T-helper 9 cell (primary cell): ENCODE measurements at places on chromosomes 7 and 10.

DNA sequence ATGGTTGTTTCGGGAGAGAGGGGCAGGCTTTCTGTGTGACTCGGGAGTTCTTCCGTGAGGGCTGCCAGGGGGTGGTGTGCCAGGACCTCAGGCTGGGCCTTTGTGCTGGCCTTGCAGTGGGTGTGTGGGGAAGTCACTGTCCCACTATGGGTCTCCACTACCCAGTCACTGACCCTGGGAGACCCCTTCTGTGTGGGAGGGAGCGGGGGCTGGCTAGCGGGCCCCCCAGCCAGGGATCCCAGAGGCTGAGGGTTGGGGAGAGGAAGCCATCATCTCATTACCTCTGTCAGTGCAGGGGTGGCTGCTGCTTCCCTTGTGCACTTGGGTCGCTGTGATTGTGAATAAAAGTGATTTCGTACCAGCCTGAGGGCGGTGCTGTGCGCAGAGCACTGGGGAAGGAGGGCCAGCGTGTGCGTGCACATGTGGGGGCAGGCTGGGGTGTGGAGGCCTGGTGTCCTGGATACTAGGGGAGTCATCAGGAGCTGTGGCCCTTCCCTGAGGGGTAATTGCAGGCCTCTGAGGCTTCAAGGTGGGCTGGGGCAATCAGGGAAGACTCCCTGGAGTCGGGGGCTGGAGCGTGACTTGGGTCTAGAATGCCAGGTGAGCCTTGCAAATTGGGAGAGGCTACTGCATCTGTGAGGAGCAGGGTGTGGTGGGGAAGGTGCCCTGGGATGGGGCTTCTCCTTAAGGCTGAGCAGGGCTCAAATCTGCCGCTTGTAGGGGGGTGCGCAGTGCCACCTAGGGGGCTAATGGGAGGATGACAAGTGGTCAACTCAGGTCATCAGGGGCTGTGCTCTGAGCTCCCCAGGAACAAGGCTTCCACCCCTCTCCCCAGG lies 98.9 kb downstream of the NEURL1 start:
- no peak for DNase-seq

DNA sequence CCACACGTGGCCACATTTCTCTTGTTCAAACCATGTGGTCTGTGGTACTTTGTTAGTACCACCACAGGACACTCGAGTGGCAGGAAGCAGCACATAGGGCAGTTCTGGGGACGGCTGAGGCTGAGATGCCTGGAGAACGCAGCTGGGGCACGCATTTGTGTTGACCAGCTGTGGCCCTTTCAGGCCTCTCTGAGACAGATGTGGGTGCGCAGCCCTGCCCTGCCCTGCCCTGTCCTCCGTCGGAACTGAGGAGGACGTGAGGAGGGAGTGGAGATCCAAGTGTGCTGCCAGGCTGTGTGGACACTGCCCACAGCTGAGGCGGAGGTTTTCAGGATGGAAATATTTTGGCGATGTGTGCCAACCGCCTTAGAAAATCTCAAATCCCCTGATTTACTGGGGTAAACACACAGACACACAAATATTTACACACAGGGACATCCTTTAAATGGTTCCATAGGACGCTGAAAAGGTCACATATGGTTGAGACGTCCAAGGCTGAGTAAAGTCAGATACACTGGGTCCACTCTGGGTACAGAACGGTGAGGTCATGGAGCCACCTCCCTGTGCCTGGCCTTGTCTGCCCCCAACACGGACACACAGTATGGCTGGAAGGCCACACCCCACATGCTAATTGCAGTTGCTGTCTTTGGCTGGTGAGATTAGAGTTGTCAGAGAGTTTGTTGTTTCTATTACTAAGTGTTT lies 14.8 kb downstream of the BHLHA15 start:
- DNase-seq: no peak

DNA sequence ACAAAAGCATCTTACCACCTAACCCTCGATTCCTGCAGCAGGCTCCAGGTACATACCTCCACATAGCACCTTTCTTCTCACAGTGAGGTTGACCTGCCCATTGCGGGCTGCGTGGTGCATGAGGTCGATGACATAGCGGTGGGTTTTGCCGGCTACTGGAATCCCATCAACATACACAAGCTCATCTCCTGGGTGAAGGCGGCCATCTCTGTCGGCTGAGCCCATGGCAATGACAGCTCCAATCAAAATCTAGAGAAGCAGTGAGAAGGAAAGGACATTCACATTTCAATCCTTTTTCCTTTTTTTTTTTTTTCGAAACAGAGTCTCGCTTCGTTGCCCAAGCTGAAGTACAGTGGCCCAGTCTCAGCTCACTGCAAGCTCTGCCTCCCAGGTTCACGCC lies 369.3 kb downstream of the PHTF2 start:
- no peak for DNase-seq

GRCh38 chr7:128928159-128928813 lies 9.4 kb upstream of the IRF5 start:
- DNase-seq: no peak

DNA sequence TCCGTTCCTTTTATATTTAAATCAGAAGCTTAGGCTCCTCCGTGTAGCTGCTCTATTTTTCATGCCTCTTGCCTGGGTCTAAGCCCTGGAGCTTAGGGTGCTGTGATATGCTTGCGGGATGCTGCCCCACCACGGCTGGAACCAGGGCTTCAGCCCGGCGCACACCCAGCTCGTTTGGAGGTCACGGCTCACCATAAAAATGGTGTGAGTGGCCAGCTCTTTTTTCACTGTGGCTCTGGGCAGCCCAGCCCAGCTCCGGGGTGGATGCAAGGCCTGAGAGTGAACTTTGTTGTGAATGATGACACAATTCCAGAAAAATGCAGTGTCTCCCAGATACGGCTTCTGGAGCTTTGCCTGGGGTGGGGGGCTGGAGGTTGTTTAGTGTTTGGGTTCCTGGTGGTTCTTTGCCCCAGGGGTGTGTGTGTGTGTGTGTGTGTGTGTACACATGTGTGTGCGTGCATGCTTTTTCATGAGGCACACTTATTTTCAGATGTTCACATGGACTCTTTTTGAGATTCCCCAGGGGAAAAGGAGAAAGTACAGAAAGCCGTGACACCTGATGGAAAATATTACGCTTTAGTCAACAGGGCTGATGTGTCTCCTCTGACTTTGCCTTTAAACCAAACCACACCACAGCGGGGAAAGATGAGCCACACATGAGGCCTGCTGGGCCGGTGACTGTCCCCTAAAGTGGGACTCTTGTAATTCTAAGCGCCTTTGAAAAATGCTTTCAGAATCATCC lies 46.2 kb downstream of the GRK5 start:
- no peak for DNase-seq

DNA sequence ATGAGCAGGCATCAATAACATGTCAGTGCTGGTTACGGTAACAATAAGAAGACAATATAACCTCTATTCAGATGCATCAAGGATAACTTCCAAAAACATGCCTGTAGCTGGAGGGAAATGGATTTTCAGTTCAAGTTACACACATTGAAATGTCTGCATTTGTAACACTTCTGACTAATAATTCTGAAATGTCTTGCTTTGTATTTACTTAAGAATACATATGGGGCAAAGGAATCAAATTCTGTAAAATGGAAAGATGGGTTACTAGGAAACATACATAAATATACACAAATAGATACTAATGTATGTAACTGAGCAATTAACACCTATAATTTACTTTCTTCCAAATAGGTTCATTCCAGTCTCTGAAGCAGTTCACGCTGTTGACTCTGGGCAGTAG lies 18.6 kb upstream of the MTPN start:
- DNase-seq: no peak

- DNase-seq: no peak
These were observed 277.4 kb downstream of the PARD3 start for GRCh38 chr10:34537629-34538231.

DNA sequence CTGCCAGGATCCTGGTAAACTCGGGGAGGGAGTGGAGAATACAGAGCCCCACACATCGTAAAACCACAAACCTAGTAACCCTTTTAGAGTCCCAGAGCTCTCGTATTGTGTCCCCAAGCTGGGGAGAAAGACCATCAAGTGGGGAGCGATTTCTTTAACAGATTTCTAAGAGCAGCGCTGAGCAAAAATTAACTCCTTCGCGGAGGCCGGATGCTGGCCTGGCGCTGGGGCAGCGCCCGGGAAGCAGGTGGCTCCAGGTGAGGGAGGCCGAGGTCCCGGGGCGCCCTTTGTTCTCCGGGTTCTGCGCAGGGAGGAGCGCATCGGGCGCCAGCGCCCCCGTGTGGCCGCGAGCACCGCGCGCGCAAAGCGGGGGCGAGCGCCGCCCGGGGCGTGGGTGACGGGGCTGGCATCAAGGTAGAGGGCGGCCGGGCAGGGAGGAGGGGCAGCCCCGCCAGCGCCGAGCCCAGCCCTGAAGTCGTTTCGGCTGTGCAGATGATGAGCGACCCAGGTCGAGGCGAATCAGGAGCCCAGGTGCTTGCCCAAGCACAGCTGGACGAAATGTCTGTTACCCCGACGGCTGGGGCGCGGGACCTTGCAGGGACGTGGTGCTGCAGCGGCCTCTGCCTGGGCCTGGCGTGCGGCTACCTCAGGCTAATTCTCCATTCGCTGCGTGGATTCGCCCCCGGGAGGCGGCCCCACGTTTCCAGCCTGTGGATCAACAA lies 10.4 kb upstream of the FGFR2 start:
- DNase-seq: no peak

GRCh38 chr7:133859231-133859630 lies 267.9 kb upstream of the LRGUK start:
- no peak for DNase-seq

GRCh38 chr7:134724606-134725005 lies 54.8 kb upstream of the CALD1 start:
- no peak for DNase-seq
